ENCODE measurements at places on chromosomes 13 and 19. TPM values are rescaled to one million over a fixed set of nuclear protein-coding genes. Genes with fewer than 3 reads are reported as not detected.

DNA sequence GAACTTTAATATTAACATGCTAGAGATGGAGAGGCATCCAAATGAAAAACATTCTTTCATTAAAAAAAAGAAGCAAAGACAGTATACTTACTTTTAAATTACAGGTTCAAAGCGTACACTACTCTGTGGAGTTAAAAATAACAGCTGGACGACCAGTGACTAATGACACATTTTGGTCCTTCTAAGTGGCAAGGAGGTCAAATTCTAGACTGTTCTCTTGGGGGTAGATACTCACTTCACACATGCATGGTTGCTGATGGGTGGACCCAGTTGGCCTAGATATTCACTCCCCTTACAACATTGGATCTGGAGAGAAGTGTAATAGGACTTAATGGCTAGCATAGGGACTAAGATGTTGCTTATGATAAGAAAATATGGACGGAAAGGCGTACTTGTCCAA, 302.2 kb downstream of the DNAJC15 start:
- no peak for DNase-seq

GRCh38 chr19:44752816-44753625, 4.5 kb downstream of the BCL3 start:
- peak; percentile 96 for DNase-seq

The ZNF491 gene
- total RNA-seq, result not detected

The EMP3 gene
- 98.5 TPM for total RNA-seq

The DIRAS1 gene
- 14.9 TPM for total RNA-seq

DNA sequence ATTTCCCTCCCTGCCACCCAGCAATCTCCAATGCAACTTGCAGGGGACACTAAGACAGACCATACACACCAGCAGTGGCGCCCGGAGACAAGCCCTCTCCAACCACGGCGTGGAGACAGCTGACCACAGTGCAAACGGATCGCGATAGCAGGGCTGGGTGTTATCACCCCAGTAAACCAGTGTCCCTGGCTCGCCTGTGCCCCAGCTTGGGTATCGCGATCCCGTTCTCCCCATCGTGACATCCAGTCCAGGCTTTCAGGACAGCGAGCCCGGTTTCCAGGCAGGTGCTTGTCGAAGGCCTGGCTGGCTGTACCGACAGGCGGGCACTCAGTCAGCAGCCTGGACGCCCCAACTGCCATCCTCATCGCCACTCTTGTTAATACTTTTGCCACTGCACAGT, 20.7 kb upstream of the NANOS2 start:
- DNase-seq, result no peak

DNA sequence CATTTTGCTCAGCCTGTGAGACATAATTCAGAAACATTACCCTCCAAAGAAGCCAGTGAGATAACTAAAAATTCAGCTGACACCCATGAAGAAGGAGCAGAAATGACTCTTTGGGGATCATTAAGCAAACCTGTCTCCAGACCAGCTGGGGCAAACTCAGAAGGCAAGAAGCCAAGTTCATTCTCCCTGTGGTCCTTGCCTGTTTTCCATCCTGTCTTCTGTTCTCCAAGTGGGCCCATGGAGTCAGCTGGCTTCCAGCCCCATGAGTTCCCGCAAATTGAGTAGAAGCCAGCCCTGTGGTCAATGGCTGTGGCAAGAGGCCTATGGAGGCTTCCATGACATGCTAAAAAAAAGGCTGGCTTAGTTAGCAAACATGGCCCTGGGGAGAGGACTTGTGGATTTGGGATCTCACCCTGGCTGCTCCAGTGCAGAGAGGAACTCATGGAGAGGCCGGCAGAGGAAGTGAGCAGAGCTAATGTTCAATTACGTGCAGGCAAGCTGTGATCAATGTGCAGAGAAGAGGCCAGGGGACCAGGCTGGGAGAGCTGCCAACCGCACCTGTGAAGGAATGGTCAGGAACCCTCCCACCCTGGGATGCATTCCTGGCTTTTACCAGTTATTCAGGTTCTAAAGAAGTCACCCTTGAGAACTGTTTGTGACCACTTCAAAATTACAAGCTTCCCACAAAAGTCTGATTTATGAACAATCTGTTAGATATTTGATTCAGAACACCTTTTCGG, 229.1 kb downstream of the TSHZ3 start:
- no peak for DNase-seq

GRCh38 chr19:19602713-19603324, 15.7 kb downstream of the PBX4 start:
- DNase-seq, result no peak

The ACP5 gene
- 15.5 TPM for total RNA-seq

DNA sequence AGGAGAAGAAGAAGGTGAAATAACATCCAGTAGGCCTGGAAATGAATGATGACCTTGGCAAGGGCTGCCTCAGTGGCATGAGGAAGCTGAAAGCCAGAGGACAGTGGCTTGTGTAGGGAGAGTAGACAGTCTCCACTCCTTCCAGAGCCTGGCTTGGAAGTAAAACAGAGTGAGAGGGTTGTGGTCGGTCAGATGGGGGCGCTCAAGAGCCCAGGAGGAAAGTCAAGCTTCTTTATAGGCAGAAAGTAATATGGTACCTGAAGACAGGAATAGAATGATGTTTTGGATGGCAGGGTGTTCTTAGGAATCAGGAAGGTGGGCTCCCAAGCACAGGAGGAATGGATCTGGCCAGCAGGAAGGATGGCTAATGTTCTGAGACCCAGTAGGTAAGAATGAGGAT, 75.1 kb upstream of the TSC22D1 start:
- no peak for DNase-seq

DNA sequence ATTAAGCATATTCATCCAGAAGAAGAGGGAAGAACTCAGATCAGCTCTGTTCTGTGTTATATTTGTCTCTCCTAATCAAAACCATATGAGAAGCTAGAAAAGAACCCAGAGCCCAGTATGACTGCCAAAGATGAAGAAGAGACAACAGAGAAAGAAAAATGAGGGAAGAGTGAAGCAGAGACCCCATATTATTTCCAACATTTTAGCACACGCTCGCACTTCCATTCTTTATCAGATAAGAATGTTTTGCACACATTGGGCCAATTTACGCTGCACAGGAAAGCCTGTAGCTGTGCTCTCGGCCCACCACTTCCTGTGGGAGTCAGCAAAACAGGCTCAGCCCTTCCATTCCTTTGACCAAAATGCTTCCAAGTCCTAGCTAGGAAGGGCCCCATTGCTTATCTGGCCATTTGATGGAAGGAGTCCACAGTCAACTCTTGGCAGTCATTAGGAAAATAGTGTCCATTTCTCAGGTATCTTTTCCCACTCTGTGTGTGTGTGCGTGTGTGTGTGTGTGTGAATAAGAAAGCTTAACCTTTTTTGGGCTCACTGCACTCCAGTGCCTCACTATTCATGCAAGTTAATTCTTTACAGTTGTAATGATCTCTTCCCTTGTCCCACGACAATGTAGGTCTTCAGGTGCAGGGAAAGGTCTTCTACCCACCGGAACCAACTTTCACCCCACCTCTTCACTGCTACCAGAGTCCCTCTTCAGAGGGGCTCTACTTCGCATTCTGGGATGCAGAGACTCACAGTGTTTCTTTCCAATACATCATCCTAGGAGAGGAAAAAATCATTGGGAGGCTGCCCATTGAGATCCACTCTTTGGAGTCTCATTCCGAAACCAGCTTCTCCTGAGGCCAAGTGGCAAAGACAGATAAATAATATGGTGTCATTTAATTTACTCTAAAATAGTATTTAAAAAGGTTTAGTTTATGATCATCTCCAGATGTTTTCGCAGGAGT, 237.5 kb downstream of the COG6 start:
- no peak for DNase-seq

The PPM1N gene
- 0.31 TPM for total RNA-seq

GRCh38 chr13:26456650-26457049, 100.8 kb upstream of the WASF3 start:
- DNase-seq, result no peak

GRCh38 chr13:33797622-33798021, 20.3 kb upstream of the RFC3 start:
- peak; percentile 33 for DNase-seq

The ZNF20 gene
- total RNA-seq, result 11.4 TPM

DNA sequence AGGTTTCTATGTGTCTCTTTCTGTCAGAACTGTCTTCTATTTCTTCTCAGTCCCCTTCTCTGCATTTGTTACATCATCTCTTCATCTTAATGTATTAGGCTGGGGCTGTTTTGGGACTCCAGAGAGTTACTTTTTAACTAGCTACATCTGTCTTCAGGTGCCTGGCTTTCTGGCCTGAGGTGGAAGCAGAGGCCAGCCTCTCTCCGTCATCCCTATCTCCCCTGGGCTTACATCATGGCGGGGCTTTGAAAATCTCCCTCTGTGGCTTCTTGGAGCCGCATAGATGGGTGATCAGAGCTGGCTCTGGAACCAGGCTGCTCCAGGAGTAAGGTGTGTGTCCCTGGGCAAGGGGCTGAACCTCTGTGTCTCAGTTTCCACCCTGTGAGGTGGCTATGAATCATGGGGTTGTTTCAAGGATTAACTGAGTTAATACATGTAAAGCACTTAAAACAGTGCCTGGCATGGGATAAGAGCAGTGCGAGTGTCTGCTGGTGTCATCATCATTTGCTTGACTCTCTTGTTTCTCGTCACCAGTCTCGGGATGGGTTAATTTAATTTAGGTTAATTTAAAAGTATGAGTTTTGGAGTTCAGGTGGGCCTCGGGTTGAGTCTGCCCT, 2.0 kb downstream of the EPN1 start:
- no peak for DNase-seq

- DNase-seq, result no peak
These were observed 313.4 kb upstream of the TMTC4 start for GRCh38 chr13:100987948-100988347.

The TMEM150B gene
- not detected for total RNA-seq

The HRC gene
- not detected for total RNA-seq

GRCh38 chr13:40585911-40586471, 80.5 kb downstream of the FOXO1 start:
- DNase-seq, result no peak

GRCh38 chr19:40205760-40206159, 12.4 kb downstream of the TTC9B start:
- no peak for DNase-seq

DNA sequence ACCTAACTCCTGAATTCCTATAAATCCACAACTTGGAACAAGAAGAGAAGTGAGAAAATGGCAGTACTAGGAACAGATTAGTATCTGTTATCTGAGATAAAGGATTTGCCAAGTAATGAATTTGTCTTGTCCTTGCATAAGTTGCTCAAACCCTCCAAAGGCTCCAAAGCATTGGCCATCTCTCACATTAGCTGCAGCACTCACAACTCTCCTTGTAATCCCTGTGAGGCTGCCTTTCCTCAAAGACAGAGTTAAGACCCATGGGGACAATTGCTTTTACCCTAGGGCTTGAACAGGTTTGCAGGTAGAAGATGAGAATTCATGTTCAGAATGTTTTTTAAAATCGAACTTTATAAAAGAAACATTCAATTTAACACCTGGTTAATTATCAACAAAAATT, 1702.2 kb downstream of the EFNB2 start:
- no peak for DNase-seq

The PTPRS gene
- total RNA-seq, result 66.3 TPM

DNA sequence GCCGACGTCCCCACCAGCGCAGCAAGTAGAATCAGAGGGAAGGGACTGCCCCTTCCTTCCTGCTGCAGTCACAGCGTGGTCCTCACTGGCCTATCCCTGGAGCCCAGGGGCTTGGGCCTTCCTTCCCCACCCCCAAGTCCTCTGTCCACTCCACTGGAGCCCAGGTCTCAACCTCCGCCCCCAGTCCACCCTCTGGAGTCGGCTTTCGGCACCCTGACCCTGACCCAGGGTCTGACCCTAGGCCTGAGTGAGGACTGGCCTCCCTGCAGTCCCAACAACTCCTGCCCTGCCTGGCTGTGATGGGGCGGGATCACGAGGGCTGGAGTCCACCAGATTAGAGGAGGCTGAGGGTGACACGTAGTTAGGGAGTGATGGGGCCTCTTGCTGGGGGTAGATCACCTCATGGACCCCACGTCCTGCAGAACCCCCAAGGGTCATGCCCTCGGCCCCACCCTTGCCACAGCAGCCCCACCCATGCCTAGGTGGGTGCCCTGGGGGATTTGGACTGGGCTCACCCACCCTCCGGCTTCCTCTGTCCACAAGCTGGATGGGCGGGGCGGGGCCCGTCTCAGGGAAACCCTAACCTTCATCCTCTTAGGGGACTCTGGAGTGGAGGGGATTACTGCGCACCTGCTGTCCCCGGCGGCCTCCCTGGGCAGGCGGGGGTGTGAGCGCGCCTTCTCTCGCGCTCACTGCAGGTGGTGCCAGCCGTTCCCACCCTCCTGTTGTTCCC, 3.8 kb downstream of the RAX2 start:
- no peak for DNase-seq

- no peak for DNase-seq
These were observed 93.4 kb upstream of the SLITRK1 start for GRCh38 chr13:83975655-83976165.

GRCh38 chr19:5809053-5809452, 4.2 kb downstream of the NRTN start:
- DNase-seq, result no peak

- no peak for DNase-seq
These were observed 35.1 kb downstream of the MYCBP2 start for GRCh38 chr13:77291774-77292173.
